ENCODE measurements at places on chromosomes 4 and X. TPM values are rescaled to one million over a fixed set of nuclear protein-coding genes. Genes with fewer than 3 reads are reported as not detected.

Gene ADGRL3
- 3.7 TPM for total RNA-seq

Gene DAPP1
- not detected for total RNA-seq

Gene TAF7L
- total RNA-seq, result not detected

Gene RAB39B
- total RNA-seq, result 0.35 TPM

Gene MRFAP1L1
- total RNA-seq, result 45.4 TPM

Measured in pericardium fibroblast (primary cell).